ENCODE measurements at places on chromosomes 1 and 21.

DNA sequence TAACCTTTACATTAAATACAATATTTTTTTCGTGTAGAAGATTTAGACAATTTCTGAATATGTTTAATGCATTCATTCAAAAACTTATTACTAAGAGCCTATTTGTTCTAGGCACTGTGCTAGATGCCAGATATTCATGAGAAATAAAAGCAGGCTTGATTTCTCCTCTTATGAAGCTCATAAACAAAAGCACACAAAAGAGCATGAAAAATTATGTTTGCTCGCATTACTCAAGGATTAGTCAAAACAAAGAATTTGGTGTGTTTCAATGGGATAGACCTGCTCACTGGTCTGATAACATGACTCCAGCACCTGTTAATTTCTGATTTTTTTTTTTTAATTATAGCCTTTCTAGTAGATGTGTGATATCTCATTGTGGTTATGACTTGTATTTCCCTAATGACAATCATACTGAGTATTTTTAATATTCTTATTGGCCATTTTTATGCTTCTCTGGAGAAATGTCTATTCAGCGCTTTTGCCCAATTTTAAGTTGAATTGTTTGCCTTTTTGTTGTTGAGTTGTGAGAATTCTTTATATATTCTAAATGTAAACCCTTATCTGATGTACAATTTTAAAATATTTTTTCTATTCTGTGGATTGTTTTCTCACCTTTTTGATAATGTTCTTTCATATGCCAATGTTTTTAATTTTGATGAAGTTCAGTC, 382.3 kb upstream of the ADGRL4 start:
- DNase-seq: no peak

DNA sequence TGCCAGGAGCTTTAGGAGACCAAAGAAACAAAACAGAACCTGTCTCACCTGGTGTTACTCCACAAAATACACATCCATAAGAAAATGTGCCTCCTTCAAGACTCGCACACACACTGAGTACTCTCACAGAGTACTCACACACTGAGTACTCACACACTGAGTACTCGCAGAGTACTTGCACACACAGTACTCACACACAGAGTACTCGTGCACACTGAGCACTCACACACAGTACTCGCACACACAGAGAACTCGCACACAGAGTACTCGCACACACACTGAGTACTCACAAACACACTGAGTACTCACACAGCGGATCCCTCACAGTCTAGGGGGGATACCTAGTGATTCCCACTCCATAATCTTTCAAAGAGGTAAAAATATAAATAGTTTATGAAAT, 40.3 kb downstream of the PCSK9 start:
- DNase-seq: no peak

GRCh38 chr1:59016390-59016789, 232.5 kb upstream of the JUN start:
- DNase-seq: no peak

GRCh38 chr1:155170101-155170785, 2.9 kb downstream of the KRTCAP2 start:
- DNase-seq: no peak

GRCh38 chr1:158146165-158146564, 34.5 kb upstream of the CD1D start:
- DNase-seq: no peak

- DNase-seq: no peak
Measured at GRCh38 chr1:186239171-186239570, 135.9 kb downstream of the TPR start.

- no peak for DNase-seq
Measured at GRCh38 chr1:224435318-224435763, 744 bp upstream of the WDR26 start.

GRCh38 chr1:23759277-23759676, 16.0 kb downstream of the ELOA start:
- no peak for DNase-seq

- DNase-seq: no peak
Measured at GRCh38 chr1:31502926-31503511, 73.3 kb upstream of the TINAGL1 start.

- no peak for DNase-seq
Measured at GRCh38 chr1:96474985-96475743, 246.4 kb upstream of the PTBP2 start.

- no peak for DNase-seq
Measured at GRCh38 chr1:153616917-153617311, 789 bp upstream of the S100A14 start.

DNA sequence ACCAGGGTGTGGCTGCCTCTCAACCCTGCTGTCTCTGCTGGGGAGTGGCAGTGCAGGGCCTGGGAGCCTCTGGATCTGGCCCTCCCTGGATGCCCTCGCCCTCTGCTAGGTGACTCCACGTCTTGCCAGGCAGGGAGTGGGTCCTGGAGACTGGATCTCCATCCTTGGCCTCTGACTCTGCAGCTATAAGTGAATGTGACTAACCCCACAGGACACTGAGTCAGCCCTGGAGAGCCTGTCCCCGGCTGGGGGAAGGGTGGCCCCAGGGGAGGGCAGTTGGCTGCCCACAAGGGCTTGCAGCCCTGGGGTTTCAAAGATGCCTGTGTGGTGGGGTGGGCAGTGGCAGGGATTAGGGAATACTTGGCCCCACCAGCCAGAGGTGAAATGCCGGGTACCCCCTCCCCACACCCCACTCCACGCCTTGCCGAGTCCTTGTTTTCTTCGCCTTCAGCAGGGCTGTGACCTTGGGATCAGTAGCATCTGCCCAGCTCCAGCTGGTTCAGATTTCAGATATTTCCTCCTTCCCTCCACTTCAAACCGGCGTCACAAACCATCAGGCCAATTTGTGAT, 1.9 kb upstream of the MYBPH start:
- no peak for DNase-seq

- no peak for DNase-seq
Measured at GRCh38 chr1:37108596-37109188, 74.4 kb upstream of the GRIK3 start.

- DNase-seq: peak; percentile 89
Measured at GRCh38 chr1:39409055-39409816, 82.2 kb upstream of the BMP8A start.

GRCh38 chr21:45893740-45894449, 87.7 kb upstream of the COL6A1 start:
- no peak for DNase-seq

DNA sequence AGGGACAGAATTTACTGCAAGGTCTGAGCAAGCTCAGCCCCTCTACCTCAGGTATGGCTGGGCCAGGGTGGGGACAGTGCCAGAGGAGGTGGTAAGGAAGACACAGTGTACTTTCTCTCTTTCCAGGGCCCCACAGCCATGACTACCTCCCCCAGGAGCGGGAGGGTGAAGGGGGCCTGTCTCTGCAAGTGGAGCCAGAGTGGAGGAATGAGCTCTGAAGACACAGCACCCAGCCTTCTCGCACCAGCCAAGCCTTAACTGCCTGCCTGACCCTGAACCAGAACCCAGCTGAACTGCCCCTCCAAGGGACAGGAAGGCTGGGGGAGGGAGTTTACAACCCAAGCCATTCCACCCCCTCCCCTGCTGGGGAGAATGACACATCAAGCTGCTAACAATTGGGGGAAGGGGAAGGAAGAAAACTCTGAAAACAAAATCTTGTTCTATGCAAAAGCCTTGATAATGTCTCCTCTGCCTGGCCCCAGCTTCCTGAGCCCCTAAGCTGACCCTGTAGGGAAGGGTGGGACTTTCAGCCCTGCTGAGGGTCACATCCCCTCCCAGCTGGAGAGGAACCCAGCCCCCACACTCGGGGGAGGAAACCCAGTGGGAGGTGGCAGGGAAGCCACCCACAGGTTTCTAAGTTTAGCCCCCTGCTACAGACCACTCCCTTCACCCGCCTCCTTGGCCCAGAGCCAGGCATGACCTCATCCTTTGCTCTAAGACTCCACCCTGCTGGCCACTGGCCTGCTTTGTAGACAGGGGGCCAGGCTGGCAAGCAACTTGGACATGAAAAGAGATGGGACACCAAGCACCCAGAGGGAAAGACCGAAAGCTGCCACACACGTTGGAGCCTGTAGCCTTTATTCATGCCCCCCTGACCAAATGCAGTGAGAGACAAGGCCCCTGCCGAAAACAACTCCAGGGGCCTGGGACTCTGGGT, 6.4 kb downstream of the RHOC start:
- DNase-seq: no peak

DNA sequence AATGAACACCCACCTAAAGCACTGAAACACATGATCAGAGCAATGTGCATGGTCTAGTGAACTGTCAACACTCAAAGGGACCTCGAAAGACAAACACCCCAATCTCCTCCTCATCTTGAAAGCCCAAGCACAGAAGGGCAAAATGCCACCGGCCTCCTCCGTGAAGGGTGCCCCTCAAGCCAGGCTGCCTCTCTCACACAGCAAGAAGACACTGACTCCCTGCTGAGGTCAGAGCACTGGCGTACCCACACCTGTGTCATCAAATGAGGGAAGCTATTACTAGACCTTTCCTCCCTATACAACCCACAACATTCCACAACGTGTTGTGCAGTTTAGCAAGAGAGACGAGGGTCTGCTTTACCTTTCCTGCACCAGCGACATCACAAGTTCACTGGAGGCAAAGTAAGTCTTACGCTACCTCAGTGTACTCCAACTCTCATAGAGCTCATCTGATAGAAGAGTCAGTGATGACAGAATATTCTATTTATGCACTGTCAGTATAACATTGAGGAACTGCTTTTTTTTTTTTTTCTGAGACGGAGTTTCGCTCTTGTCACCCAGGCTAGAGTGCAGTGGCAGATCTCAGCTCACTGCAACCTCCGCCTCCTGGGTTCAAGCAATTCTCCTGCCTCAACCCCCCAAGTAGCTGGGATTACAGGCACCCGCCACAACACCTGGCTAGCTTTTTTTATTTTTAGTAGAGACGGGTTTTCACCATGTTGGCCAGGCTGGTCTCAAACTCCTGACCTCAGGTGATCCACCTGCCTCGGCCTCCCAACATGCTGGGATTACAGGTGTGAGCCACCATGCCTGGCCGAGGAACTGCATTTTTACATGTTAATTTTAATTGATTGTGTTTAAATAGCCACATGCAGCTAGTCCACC, 3.3 kb downstream of the SH3BP5L start:
- DNase-seq: no peak

DNA sequence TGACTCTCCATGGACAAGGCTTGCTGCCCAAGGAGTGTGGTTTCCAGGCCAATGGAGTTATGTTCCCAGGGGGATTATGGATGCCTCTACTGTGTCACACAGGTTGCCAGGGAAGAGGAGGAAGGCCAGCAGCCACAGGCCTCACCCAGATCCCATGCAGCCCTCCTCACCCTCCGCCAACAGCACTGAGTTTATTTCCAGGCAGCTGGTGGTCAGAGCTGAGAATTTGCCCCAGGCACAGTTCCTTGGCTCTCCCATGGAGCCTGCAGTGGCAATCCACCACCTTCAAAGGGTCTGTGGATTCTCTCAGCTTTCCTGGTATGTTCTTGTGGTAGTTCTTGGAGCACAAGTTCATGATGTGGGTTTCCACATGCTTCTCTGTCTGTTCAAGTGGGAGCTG, 79.2 kb downstream of the NTNG1 start:
- DNase-seq: no peak

- DNase-seq: no peak
Measured at GRCh38 chr1:43484367-43484766, 30.6 kb upstream of the HYI start.

DNA sequence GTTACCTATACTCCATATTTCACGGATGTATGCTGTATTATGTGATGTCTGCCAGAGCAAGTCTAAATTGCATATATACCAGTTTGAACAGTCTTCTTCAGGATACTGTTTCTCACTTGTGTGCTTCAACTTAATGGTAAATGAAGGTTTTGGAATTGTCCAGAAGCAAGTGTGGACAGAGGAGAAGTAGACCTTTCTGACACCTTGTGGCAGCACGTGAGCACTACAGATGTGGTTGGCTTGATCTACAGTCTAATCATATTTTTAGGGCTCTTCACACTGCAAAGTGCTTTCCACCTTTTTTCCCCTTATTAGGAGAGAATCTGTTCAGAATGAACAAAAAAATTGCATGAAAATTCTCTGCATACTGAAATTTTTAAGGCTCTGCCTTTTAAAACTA, 10.9 kb downstream of the MORC3 start:
- DNase-seq: peak; percentile 42

DNA sequence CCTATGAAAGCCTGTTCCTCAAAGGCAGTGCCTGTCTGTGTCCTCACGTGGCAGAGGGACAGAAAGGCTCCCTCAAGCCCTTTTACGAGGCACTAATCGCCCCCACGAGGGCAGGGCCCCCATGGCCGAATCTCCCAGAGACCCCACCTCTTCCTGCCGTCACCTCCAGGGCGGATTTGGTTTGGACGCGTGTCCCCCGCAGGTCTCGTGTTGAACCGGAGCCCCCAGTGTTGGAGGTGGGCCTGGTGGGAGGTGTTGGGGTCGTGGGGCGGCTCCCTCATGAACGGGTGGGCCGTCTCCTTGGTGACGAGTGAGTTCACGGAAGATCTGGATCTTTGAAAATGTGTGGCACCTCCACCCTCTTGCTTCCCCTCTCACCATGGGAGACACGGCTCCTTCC, 27.6 kb downstream of the CFAP74 start:
- DNase-seq: no peak

- DNase-seq: no peak
Measured at GRCh38 chr1:50959303-50959912, 659 bp downstream of the FAF1 start.

GRCh38 chr1:187527346-187527745, 698.6 kb downstream of the PLA2G4A start:
- DNase-seq: no peak

DNA sequence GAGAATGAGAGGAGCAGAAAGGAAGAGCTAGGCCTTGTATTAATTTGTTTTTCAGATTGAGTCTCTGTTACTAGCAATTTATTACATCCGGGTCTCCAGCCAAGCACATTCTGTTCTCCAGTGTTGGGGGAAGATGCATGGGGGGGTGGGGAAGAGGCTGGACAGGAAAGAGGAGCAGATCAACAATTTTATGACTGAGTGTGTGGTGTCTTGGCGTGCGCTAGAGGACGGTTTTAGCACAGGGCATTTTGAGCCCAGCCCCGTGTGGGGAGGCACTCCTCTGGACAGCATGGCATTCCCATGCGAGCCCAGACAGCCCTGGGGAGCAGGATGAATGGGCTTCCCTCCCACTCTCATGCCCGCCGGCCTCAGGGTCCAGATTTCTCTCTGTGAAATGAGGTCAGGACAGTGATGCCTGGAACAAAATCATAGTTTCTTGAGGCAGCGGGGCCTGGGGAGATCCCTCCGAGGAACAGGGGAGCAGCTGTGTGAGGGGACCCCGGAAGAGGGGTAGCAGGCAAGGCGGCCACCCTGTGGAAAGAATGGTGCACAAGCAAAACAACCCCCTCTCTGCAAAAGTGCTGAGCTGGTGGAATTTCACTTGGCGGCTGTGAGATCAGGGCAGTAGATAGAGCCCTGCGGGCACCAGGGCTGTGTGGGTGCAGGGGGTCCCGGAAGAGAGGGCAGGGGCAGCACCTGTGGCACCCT, 16.3 kb downstream of the SOX13 start:
- peak; percentile 33 for DNase-seq

DNA sequence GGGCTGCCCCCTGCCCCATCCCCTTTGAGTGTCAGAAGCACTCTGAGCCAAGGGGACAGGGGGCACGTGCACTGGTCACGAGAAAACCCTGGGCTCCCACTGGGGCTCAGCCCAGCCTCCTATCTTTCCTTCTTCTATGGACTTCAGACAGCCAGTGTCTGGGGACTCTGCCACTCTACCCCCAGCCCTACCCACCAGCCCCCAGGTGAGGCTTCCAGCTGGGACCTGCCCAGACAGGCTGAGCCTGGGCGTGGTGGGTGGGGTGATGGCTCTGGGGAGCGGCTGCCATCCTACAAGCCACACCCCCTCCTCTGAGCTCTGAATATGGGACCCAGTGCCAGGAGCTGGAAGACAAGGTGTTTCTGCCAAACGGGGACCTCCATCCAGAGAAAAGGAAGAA, 8.0 kb upstream of the SFN start:
- no peak for DNase-seq
